DMS79 (cell line): ENCODE measurements at places on chromosomes 5 and 9.
A peak's percentile ranks its signal among the peaks of the same experiment; 100 is the strongest.

DNA sequence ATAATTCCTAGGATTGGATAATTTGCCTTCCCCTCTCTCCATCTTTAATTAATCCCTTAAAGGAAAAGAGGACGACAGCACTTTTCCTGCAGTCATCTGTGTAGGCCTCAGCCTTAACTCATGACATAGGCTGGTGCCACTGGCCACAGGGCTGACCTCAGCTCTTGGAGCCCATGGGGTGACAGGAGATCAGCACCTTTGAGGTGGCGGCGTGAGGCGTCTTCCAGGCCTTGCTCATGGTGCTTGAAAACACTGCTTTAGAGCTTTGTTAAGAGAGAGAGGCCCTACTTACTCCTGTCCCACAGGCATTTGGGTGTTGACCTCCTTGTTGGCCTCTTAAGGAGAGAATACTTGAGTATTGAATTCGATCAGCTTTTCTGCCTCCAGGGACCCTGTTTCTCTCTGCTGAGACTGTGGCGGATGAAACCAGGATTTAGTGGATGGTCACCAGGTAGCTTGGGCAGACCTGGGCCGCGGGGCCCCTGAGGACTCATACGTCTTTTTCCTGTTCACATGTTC lies 23.4 kb downstream of the TENT4A start:
- DNase-seq = no peak

- DNase-seq = no peak
Measured at GRCh38 chr5:68007451-68007850, 208.1 kb upstream of the PIK3R1 start.

DNA sequence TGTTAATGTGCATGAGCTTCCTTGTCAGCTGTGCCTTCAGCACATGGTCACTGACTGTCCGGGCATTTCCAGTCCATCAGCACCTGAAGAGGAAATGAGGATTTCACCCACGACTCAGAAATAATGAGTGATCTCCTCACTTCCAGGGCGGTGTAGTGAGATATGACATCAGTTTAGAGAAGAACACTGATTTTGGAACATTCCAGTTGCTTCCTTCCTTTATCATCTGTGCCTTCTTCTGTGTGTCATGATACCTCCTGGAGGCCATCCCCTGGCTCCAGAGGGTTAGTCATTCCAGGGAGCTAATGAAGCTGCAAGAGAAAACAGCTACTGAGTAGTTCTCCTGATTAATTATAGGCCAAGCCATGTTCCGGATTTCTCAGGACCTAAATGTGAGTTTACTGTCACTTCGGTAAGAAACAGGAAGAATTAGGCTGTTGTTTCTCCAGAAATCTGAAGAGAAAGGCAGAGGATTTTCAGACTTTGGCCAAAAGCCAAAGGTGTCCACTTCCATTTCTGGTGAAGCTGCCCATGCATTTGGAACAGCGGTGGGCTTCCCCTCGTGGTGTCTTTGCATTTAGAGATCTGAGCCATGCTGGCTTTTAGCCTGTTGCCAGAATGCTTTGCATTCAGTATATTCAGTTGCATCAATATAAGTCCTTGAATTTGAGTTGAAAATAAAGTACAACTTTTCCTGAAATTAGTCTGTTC lies 161.3 kb upstream of the OTULINL start:
- DNase-seq = no peak

DNA sequence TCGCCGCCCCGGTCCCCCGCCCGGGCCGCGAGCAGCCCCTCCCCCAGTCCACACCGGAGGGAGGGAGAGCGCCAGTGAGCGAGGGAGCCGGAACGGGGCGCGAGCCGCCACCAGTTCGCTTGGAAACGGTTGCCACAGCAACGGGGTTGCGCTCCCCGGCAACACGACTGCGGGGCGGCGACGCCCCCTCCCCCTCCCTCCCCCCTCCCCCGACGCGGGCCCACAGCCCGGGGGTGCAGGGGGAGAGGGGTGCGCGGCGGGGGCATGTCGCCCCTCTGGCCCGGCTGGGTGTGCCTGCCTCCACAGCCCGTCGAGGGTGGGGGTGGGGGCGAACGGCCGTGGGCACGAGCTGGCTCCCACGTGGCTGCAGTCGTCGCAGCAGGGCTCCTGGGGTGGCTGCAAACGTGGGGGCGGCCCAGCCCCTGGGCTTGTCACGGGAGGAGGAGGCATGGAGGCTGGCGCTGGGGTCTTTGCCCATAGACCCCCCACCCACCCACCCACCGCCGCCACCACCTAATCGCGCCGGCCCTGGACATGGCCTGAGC lies 524 bp downstream of the PRR7 start:
- DNase-seq = peak; percentile 21

GRCh38 chr5:159095866-159096242 lies 3.9 kb downstream of the EBF1 start:
- DNase-seq = no peak

DNA sequence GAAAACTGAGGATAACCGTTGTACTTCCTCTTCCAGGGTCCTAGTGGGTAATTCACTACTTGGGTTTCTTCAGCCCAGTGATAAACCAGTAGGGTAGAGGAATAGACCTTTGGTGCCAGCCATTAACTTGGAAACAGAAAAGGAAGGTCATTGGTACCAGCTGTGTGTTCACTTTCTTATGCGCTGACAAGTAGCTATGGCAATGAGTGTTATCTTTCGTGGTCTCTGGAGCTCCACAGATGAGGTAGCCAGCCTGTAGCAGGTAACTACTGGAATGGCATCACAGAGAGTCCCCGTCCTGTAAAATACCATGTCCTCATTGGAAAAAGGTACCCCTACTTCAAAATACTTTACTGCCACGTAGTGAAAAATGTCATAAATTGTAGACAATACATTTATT lies 2.3 kb downstream of the UHRF2 start:
- no peak for DNase-seq

DNA sequence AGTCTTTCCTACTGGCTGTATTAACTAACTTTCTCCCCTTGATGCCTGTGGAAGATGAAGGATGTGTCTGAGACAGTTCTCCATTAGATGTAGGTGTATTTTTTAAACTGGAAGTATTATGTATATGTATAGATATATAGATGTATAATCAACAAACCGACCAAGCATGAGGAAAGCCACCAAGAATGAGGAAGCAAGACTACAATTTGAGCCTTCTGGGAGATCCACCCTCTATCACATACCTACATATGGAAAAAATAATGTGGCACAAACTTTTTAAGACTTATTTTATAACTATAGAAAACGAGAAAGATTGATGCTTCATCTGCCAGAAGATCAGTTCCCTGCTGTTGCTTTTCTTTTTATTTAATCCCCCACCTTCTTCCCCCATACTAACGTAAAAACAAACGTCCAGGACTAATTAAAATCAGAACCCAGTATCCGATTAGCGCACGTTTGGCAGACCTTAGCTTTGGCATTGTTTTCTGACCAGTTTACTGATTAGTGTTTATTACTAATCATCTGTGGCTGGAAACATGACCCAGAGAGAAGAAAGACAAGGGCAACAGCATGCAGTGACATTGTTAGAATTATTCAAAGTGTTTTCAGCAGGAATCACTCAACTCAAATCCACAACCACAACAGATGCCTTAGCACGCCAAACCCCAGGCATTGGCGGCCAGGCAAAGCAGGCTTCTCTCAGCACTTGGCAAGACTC lies 490.2 kb downstream of the EBF1 start:
- DNase-seq = no peak

DNA sequence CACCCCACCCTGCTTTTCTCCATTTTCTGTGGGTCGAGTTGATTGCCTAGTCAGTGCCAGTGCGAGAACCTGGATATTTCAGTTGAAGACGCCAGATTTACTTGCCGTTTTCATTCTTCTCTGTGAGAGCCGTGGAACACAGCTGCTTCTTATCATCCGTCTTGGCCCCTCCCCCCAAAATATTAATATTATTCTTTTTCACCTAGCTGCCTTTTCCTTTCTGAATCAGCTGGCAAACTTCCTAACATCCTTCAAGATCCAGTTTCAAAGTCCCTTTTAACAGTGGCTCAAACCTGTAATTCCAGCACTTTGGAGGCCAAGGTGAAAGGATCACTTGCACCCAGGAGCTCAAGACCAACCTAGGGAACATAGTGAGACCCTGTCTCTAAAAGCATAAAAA lies 117.1 kb upstream of the RASA1 start:
- no peak for DNase-seq

DNA sequence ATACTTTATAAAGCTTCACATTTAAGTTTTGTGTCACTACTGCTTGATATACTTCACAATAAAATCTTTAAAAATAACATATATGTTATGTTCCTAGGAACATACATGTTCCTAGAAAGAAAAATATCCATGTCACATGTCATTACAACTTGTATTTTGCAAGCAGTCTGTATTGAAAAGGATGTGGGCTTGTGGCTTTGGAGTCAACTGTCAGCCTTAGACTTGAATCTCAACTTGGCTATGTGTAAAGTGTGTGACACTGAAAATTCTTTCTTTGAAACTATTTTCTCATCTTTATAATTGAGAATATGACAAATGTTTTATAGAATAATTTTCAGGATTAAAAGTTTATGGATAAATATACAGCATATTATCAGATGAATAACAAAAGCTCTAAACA lies 273.1 kb downstream of the KIAA0825 start:
- DNase-seq = no peak

DNA sequence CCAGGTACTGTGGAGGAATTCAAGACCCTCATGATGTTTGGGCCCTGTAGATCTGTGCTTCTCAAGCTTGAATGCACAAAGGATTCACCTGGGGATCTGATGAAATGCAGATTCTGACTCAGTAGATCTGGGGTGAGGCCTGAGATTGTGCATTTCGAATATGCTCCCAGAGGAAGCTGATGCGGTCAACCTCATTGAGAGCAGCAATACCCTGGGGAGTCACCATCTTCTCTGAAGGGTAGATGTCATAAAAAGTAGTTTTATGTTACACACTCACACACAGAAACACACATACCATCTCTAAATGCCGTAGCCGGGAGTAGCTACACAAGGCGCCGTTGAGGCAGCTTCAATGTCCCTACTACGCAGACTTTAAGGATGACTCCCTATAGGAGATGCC lies 55.8 kb upstream of the CPEB4 start:
- no peak for DNase-seq

GRCh38 chr5:58925627-58926540 lies 343.0 kb downstream of the RAB3C start:
- DNase-seq = peak; percentile 24
